ENCODE measurements at places on chromosomes 7 and 10.

DNA sequence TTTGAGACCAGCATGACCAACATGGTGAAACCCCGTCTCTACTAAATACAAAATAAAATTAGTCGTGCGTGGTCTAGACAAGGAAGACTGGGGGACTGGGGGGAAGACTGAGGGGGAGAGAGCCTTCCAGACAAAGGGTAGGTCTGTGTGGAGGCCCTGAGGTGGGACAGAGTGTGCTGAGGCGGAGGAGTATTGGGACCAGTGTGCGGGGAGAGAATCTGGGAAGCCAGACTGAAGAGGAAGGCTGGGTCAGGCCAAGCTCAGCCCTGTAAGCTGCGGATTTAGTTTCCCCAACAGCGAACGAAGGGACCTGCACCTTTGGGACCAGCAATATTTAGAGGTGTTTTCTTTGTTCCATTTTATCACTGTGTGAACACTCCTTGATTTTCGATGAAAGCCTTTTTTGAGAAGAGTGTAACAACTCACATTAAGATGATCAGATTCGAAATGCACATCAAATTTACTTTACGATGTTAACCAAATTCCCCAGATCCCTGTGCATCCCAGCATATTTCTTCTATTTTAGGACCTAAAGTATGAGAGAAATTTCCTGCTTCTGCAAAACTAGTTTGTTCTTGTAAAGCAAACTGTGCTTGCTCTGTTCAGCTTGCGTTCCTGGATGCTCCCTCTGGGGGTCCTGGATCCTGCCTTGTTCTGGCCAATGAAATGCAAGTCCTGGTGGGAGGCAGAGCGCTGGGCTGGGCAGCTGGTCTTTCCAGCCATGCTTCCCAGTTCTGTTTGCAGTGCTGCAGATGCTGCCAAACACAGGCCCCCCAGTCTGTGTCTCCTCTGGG is 39.4 kb downstream of the PLAU start:
- no peak for DNase-seq

GRCh38 chr10:113733635-113734034 is 17.8 kb upstream of the PLEKHS1 start:
- no peak for DNase-seq

- DNase-seq, result no peak
These were observed 64.5 kb upstream of the MRLN start for GRCh38 chr10:59817773-59818172.

DNA sequence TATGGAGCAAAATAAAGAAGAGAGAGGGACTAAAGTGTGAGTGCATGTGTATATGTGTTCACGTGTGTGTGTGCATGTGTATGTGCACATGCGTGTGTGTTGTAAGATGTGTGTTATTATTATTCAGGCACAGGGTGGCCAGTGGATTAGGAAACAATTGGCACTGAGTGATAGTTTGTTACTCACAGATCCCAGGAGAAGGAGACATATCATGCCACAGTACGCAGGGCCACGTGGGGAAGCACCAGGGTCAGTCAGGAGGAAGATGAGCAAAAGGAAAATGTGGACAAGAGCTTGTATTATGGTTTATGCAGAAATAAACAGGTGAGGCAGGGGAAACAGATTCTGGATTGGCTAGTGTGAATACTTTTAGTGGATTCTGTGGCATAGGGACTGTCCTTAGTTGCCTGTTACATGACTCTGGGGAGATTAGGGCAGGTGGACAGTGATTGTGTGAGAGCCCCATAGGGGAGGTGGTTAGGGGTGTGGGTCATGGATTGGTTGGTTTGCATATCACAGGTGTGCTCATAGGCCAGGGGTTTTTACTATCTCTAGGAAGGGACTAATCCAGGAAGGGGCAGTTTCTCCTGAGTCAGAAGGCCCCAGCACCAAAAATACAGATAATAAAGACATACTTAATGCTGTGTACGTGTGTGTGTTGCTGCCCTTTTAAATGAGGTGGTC is 90.0 kb downstream of the PLXDC2 start:
- DNase-seq, result no peak

- no peak for DNase-seq
These were observed 39.1 kb upstream of the RAB18 start for GRCh38 chr10:27464993-27465392.

DNA sequence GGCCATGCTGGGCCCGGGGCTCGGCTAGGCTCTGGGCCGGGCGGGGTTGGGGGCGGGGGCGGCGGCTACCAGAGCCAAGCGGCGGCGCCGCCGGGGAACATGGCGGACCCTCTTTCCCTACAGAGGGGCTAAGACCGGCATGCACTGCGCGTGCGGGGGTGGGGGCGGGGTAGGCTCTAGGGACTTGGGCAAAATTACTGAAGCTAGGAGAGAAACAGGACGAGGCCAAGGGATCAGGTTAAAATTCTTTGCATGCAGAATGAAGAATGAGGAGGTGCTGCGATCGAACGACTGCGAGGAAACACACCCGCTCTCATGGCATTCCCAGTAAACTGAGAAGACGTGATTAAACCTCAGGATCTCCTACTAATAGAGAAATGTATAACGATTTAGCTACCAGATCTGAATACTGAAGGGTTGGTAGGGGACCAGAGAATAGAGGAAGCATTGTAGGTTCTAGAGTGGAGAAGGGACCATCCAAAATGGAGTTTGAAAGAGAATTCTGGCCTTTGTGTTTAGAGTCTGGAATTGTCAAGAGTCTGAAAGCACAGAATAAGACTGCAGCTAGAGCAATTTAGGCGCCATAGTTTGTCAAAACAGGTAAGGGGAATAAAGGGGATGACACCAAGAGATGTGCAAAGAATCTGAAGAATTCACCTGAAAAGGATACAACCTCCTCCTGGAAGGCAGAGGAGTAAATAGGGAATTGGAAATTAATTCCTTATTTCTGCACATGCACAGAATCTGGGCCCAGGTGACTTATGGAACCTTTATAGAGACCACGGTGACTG is at the start of gene PPP3CB:
PPP3CB (minus strand) TSS at position 141 of the 791 bp plus-strand sequence; CDS start at position 6, 135 bp downstream.
- DNase-seq, result peak; percentile 95
